Right atrium auricular region (tissue), 2 donors: ENCODE measurements at places on chromosomes 4 and X. TPM values are rescaled to one million over a fixed set of nuclear protein-coding genes. Genes with fewer than 3 reads are reported as not detected.

The PNMA6A gene
- 2.9 TPM for total RNA-seq

DNA sequence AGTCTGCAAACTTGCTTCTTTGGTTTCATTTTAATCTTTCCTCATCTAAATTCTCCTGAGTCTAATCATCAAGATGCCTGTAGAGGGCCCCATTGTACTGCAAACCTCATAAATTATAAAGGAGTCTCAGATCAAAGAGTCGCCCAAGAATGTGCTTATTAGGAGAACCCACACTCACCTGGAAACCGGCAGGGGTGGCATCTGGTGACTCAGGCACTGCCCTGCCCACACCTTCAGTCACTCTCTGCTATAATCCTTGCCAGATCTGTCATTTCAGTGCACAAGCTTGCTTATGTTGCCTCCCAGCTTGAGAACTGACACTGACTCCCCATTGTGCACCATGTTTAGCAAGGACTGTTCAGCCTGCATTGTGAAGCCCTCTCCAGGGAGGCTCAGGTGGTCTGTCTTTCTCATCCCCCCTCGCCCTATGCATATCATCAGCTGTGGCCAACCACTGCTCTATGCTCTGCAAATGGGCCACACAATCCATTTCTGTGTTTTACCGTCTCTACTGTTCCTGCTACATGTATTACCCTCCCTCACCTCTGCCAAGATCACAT lies 12.4 kb downstream of the EPGN start:
- H3K36me3 ChIP-seq: no peaks in the 10 kb centered on the region
- H3K27ac ChIP-seq: no peak overlapping the region
- no peaks in the 10 kb centered on the region for H3K27me3 ChIP-seq
- DNase-seq: no peak
- no peaks in the 10 kb centered on the region for H3K4me1 ChIP-seq
- no peak overlapping the region for H3K4me3 ChIP-seq

The CTAG1A gene
- not detected for total RNA-seq

The DMRTC1 gene
- not detected for total RNA-seq

DNA sequence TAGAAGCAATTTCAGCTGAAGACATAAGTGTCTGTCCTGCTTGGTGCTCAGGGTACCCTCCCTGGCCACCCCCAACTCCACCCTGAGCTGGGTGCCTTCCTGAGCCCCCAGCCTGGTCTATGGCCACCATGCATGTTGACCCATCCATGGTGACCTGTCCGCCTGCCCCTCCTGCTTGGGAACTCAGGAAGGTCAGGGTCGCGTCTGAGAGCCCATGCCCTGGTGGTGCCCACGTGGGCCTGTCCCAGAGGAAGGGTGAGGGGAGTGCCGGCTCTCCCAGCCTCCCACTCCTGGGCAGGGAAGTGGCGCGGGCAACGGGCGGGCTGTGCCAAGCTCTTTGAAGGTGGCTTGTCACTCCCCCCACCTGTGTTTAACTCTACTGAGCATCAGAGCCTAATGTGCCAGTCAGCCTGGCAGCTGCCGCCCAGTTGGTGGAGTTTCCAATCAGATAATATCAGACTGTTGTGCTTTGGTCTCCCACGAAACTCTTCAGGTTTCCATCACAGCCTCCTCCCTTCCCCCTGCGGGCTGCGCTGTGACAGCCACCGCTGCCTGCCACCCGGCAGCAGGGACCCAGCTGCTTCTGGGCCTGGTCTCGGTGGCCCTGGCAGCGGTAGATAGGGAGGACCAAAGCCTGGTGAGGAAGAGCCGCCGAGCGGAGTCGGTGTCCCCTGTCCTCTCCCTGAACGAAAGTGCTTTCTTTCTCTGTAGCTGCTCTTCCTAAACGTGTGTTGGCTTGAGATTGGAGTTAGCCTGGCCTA lies 4.8 kb downstream of the SH3BP2 start:
- no peak for DNase-seq
- no peak overlapping the region for H3K4me3 ChIP-seq
- no peaks in the 10 kb centered on the region for H3K27me3 ChIP-seq
- no peaks in the 10 kb centered on the region for H3K36me3 ChIP-seq
- peaks cover 94% of the 10 kb centered on the region for H3K4me1 ChIP-seq

The TRPC3 gene
- total RNA-seq: 0.15 TPM

The TBC1D8B gene
- total RNA-seq: 4.6 TPM

- H3K36me3 ChIP-seq: no peaks in the 10 kb centered on the region
- H3K4me3 ChIP-seq: no peak overlapping the region
- DNase-seq: no peak
- no peaks in the 10 kb centered on the region for H3K27me3 ChIP-seq
These were observed 8.3 kb upstream of the CITED1 start for GRCh38 chrX:72313707-72314641.

The QRFPR gene
- 1.6 TPM for total RNA-seq

DNA sequence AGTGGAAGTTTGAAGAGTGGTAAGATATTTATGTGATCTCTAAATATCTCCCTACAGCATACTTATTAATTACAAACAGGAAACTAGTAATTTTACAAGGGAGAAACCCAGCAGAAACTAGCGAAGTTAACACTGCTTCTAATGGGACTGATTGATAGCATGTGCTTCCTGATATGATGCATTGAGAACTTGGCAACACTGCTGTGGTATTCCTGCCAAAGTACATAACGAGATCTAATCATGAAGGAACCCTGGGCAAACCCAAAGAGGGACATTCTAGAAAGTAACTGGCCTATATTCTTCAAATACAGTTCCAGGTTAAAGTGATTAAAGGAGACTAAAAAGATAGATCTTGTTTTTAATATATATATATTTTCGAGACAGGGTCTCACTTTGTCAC lies 4.6 kb upstream of the GPR34 start:
- H3K36me3 ChIP-seq: no peaks in the 10 kb centered on the region
- no peak overlapping the region for H3K27ac ChIP-seq
- no peaks in the 10 kb centered on the region for H3K27me3 ChIP-seq
- no peaks in the 10 kb centered on the region for H3K4me1 ChIP-seq
- DNase-seq: no peak
- no peak overlapping the region for H3K4me3 ChIP-seq

The MRPL1 gene
- total RNA-seq: 32.0 TPM

The TLR7 gene
- total RNA-seq: 0.22 TPM

DNA sequence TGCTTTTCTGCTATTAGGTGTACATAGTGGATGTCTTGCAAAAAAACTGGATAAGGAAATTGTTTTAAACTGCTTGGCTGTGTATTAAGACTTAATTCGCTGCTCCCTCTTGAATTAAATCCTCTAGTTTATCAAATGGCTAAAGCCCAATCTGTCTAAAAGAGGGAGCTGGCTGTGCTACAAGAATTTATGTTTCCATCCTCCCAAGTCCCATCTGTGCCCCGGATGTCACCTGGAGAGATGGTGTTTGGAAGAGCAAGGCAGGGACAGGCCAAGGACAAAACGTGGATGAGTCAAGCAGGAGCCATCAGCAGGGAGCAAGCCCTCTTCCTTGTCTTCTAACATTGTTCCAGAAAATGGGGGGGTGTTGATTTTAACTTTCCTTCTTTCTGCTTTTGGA lies 171.3 kb upstream of the LCORL start:
- H3K27me3 ChIP-seq: no peaks in the 10 kb centered on the region
- H3K36me3 ChIP-seq: no peaks in the 10 kb centered on the region
- no peak overlapping the region for H3K27ac ChIP-seq
- DNase-seq: no peak

- H3K4me3 ChIP-seq: no peak overlapping the region
- no peak overlapping the region for H3K27ac ChIP-seq
- DNase-seq: no peak
- H3K4me1 ChIP-seq: no peaks in the 10 kb centered on the region
- no peaks in the 10 kb centered on the region for H3K36me3 ChIP-seq
These were observed 59.1 kb downstream of the SCFD2 start for GRCh38 chr4:53306729-53307128.

GRCh38 chr4:146062340-146062739 lies 113.2 kb upstream of the LSM6 start:
- H3K27me3 ChIP-seq: no peaks in the 10 kb centered on the region
- no peaks in the 10 kb centered on the region for H3K36me3 ChIP-seq
- no peak overlapping the region for H3K27ac ChIP-seq
- no peaks in the 10 kb centered on the region for H3K4me1 ChIP-seq
- no peak overlapping the region for H3K4me3 ChIP-seq

The NDST3 gene
- 0.15 TPM for total RNA-seq

DNA sequence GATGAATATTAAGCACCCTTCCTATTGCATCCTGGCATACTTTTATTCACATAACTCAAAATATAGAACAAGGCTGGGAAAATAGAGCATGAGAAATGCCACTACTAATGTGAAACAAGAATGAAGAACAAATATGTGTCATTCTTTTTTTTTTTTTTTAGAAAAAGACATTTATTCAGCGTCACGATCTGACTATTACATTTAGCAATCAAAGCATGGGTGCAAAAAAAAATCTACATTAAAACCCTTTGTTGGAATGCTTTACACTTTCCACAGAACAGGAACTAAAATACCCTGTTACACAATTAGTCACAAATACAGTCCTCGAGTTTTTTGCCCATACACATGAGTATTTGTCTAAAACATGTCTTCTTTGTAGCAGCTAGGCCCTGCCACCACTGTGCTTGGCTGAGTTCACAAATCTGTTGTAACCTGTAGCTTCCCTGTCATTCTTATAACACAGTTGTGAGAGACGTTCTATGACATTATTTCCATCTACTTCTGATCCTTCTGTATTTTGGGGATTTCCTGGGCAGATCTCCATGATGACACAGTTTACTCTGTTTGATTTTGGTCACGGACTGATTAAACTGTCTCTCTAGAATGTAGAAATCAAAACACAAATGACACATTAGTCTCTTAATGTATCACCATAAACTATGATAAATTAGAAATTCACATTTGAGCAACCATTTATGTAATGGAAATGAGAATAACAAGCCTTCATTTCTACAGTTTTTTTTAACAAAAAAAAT lies 9.4 kb upstream of the TET2 start:
- DNase-seq: no peak
- no peaks in the 10 kb centered on the region for H3K4me1 ChIP-seq
- no peak overlapping the region for H3K27ac ChIP-seq
- H3K27me3 ChIP-seq: no peaks in the 10 kb centered on the region
- no peaks in the 10 kb centered on the region for H3K36me3 ChIP-seq

GRCh38 chr4:20778896-20779295 lies 78.6 kb downstream of the PACRGL start:
- H3K4me3 ChIP-seq: no peak overlapping the region
- H3K27me3 ChIP-seq: no peaks in the 10 kb centered on the region
- H3K36me3 ChIP-seq: no peaks in the 10 kb centered on the region
- H3K27ac ChIP-seq: no peak overlapping the region
- DNase-seq: no peak
- H3K4me1 ChIP-seq: no peaks in the 10 kb centered on the region

The PTTG2 gene
- total RNA-seq: 3.6 TPM

The GIMD1 gene
- total RNA-seq: not detected

DNA sequence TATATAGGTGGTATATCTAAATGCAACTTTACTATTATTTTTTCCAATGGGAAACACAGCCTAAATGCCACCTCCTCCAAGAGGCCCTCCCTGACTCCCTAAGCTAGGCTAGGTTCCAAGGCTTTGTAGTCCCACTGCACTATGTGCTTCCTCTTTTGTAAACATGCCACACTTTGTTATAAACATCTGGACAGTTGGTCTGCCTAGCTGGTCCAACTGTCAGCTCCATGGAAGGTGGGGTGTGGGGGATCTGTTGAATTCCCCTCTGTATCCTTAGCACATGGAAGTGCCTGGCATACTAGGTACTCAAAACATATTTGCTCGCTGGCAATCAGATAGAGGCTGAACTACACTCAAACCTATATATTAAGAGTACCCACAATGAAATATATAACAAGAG lies 63.4 kb downstream of the SLC9A7 start:
- no peaks in the 10 kb centered on the region for H3K36me3 ChIP-seq
- no peaks in the 10 kb centered on the region for H3K4me1 ChIP-seq
- H3K27ac ChIP-seq: no peak overlapping the region

DNA sequence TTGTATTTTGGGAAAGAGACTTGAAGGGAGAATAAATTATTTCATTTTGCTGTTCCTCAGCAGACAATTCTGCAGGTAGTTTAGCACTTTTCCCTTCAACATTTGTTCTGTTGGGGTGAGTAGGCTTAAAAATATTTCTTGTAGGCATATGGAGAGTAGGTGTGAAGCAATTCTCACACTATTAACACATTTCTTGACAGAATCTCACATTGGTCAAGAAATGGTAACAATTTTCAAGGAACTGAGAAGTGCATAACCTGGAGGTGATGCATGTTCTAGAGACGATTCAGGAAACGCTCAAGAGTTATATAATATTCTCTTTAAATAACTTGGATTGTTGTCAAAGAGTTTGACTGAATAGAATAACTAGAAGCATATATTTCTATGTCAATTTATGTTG lies 658.2 kb downstream of the STIM2 start:
- no peak overlapping the region for H3K4me3 ChIP-seq
- no peak overlapping the region for H3K27ac ChIP-seq
- no peaks in the 10 kb centered on the region for H3K4me1 ChIP-seq
- H3K27me3 ChIP-seq: no peaks in the 10 kb centered on the region
- DNase-seq: no peak
- H3K36me3 ChIP-seq: no peaks in the 10 kb centered on the region

- DNase-seq: no peak
- H3K27ac ChIP-seq: peak within 1 kb of the TSS; percentile 76
- H3K36me3 ChIP-seq: no peaks in the 10 kb centered on the region
- H3K27me3 ChIP-seq: no peaks in the 10 kb centered on the region
- H3K4me3 ChIP-seq: peak within 1 kb of the TSS; percentile 53
These were observed at the start of gene VEGFC for GRCh38 chr4:176792326-176793059. Gene VEGFC, minus strand, starts transcription at chr4:176792922. Its CDS starts 611 bp downstream, at chr4:176792311.

The SRPX2 gene
- total RNA-seq: 15.3 TPM

- H3K36me3 ChIP-seq: no peaks in the 10 kb centered on the region
- H3K27me3 ChIP-seq: no peaks in the 10 kb centered on the region
- H3K27ac ChIP-seq: no peak overlapping the region
- no peaks in the 10 kb centered on the region for H3K4me1 ChIP-seq
- no peak for DNase-seq
- no peak overlapping the region for H3K4me3 ChIP-seq
These were observed 508.6 kb upstream of the EPHA5 start for GRCh38 chr4:66178906-66179305.

The MRFAP1 gene
- total RNA-seq: 176 TPM

The ERAS gene
- total RNA-seq: not detected

DNA sequence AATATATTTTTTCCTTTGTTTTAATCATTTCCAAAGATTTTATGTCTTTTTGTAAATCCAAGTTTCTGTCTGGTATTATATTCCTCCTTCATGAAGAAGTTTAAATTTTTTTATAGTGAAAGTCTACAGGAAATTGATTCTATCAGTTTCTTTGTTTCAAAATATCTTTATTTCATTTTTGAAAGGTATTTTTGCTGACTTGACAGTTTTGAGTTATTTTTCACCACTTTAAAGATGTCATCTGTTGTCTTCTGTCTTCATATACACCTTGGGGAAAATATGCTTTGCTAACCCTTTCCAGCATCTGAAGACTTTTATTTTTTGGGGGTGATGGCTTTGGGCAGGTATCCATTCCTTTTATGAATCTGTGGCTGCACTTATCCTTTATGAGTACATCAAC lies 164.4 kb upstream of the EPHA5 start:
- no peaks in the 10 kb centered on the region for H3K36me3 ChIP-seq
- no peaks in the 10 kb centered on the region for H3K27me3 ChIP-seq
- no peak overlapping the region for H3K4me3 ChIP-seq
- no peak overlapping the region for H3K27ac ChIP-seq
- no peaks in the 10 kb centered on the region for H3K4me1 ChIP-seq

The CORIN gene
- total RNA-seq: 42.3 TPM

- no peak overlapping the region for H3K27ac ChIP-seq
- no peak for DNase-seq
- no peaks in the 10 kb centered on the region for H3K36me3 ChIP-seq
- H3K4me1 ChIP-seq: no peaks in the 10 kb centered on the region
- no peak overlapping the region for H3K4me3 ChIP-seq
- H3K27me3 ChIP-seq: no peaks in the 10 kb centered on the region
These were observed 605.1 kb downstream of the PCDH18 start for GRCh38 chr4:136927172-136927571.
